Muscle of arm (tissue), 14 donors: ENCODE measurements at places on chromosomes 5 and 9. TPM values are rescaled to one million over a fixed set of nuclear protein-coding genes. Genes with fewer than 3 reads are reported as not detected.

Gene CYFIP2
- 9.8 TPM for polyA plus RNA-seq

- DNase-seq: no peak
These were observed 2171.9 kb upstream of the WWC1 start for GRCh38 chr5:166119506-166119905.

DNA sequence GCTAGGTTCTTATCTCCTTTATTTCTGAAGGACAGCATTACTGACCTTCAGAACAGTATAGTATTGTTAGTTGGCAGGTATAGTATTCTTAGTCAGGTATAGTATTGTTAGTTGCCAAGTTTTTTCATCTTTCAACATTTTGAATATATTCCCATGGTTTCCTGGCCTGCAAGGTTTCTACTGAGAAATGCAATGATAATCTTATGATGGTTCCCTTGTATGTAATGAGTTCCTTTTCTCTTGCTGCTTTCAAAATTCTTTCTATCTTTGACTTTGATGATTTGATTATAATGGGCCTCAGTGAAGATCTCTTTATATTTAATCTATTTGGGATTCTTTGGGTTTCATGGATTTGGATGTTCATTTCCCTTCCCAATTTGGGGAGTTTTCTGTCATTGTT, 12.4 kb upstream of the HSDL2 start:
- DNase-seq: no peak

GRCh38 chr5:149301744-149302380, 30.2 kb downstream of the AFAP1L1 start:
- DNase-seq: no peak

- no peak for DNase-seq
These were observed 27.5 kb downstream of the PIP5K1B start for GRCh38 chr9:68732405-68733020.

GRCh38 chr9:115978091-115978490, 175.5 kb upstream of the PAPPA start:
- DNase-seq: no peak
